Esophagus muscularis mucosa (tissue), 4 donors: ENCODE measurements at places on chromosomes 3 and 15. TPM values are rescaled to one million over a fixed set of nuclear protein-coding genes. Genes with fewer than 3 reads are reported as not detected.

DNA sequence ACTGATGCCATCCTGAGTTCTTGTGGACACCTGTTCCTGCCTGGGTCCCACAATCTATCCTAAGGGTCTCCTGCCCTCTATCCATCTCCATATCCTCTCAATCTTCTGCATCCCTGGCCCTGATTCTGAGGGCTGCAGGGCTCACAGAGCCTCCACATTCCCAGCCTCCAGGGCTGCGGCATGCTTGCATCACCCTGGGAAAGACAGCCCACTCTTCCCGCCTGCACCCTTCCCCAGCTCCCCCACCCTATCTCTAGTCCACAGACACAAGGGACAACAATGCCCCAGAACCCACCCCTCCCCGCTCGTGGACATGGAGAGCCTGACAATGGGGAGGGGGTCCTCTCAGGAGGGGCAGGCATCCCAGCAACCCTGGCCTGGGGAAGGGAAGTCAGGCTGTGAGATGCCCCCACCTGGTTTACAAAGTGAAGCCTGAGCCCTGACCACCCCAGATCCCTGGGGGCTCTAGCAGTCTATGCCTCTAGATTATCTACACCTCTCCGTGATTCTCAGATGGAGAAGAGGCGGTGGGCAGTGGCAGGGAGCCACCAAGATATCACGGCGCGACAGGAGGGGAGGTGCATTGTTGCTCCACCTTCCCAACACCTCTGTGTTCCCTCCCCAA, 10.3 kb downstream of the SEMA3G start:
- no peak for DNase-seq

GRCh38 chr3:188916934-188917401, 254.8 kb upstream of the TPRG1 start:
- DNase-seq: no peak

DNA sequence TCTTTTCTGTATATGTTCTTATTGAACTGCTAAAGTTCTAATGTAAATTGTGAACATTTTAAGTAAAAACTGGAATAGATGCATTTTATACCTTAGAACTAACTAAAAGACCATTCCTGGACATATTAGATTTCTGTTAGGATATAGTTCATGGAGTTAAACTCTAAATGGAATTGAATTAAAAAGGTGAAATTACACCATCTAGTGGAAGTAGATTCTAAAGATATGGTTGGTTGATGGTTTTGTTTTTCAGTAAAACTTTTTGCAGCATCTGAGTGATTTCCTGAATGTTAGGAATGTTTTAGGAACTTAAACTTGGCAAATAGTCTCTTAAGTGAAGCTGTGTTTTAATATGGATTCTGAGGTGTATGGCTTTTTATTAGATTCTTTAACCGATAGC, 96.8 kb downstream of the SLMAP start:
- no peak for DNase-seq

GRCh38 chr3:13044496-13045240, 28.6 kb downstream of the IQSEC1 start:
- DNase-seq: no peak

DNA sequence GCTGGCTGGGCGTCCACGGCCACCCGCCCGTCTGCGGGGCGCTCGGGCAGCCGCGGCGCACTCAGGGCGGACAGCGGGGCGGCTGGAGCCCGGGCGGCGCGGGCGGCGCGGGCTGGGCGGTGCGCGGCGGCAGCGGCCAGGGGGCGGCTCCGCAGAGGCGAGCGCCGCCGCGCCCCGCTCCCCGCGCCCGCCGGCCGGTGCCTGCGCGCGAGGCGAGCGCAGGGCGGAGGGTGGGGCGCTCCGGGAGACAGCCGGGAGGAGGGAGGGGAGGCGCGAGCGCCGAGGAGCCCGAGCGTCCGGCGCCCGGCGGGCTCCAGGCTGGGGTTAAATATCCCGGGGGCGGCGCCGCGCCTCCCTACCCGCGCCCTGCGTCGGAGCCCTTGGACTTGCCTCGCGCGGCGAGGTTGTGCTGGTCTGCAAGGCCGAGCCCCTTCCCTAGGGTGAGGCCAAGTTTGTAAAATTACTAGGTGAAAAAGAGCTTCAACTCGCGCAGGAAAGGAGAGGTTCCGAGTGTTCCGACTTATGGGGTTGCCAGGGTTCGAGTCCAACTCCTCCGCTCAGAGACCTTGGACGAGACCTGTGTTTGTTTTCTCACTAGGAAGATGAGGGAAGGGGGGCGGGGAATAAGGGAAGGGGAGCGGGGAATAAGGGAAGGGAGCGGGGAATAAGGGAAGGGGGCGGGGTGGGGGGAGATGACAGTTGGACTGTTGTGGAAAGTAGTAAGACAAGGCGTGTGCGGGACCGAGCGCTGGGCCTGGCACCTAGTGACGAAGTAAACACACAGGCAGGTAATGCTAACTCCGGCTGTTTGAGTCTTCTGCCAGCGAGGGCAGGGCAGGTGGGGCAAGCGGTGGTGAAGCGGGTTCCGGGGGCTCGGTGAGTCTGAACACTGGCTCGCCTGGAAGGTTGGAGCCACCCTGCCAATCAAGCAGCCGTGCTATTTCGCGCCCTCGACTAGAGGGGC, at the start of gene TNFAIP8L3:
TNFAIP8L3 (minus strand) TSS at position 301 of the 964 bp plus-strand sequence. CDS start 311 bp downstream, outside the sequence.
- peak; percentile 91 for DNase-seq

TM4SF18 gene
- total RNA-seq: 5.1 TPM
